Memory B cell (primary cell): ENCODE measurements at places on chromosomes 2 and 18.

GRCh38 chr2:196759378-196759706 is 40.1 kb downstream of the GTF3C3 start:
- no peak for DNase-seq

DNA sequence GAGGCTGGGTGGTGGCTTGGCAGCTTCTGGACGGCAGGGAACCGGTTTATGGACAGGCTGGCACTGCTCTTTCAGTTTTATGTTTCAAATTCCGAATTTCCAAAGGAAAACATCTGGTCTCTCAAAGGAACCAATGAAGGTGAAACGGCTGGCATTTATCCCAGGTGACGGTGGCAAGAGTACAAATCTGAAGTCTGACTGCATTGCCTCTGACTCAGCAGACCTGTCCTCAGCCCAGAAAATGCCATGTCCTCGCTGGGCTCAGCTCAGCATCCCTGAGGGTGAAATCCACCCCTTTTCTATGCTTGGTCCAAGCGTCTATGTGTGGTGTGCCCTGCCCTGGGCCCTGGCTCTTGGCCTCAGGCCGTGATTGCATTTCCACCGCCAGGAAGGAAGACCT is 38.1 kb downstream of the NAPG start:
- no peak for DNase-seq

- DNase-seq = no peak
Measured at GRCh38 chr2:138124521-138124920, 160.2 kb downstream of the HNMT start.

GRCh38 chr2:101796825-101797600 is 99.5 kb downstream of the MAP4K4 start:
- DNase-seq = no peak

DNA sequence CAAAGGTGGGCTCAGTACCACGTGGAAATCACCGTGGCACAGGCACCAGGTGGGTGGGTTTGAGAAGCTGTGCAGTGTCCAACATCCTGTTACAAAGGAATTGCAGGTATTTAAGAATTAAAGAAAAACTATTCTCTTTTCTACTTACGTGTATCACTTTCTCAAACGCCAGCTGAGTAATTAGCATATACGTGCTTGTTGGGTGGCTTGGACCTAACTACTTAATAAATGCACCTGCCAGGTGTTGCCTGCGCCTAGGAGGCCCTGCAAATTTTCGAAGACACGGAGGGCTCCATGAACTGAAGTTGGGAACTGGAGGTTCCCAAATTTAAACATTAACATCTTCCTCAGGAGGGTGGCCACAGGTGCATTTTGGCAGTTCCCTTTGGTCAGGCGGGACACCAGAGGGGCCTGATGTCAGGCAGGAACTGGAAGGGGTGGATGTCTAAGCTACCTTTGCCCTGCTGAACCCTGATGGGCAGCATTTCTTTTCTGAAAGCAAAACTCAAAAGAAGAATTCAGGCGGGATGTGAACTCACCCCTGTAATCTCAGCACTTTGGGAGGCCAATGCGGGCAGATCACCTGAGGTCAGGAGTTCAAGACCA is 84.8 kb downstream of the HS6ST1 start:
- DNase-seq = no peak

DNA sequence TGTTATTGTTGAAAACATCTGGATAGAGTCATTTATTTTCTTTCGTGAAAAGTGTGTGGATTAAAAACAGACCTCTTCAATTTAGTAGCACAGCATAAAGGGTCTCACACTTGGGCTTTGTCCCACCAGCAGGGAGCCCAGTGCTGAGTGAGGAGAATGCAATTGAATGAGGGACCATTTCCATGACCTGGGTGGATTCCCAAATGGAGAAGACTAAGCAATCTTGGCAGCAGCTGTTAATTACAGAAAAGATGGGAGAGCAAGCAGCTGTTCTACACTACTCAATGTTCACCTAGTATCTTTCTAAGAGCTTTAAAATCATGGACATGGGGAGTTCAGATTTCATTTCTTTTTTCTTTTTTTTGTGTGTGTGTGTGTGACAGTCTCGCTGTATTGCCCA is 121.8 kb upstream of the FN1 start:
- DNase-seq = no peak

DNA sequence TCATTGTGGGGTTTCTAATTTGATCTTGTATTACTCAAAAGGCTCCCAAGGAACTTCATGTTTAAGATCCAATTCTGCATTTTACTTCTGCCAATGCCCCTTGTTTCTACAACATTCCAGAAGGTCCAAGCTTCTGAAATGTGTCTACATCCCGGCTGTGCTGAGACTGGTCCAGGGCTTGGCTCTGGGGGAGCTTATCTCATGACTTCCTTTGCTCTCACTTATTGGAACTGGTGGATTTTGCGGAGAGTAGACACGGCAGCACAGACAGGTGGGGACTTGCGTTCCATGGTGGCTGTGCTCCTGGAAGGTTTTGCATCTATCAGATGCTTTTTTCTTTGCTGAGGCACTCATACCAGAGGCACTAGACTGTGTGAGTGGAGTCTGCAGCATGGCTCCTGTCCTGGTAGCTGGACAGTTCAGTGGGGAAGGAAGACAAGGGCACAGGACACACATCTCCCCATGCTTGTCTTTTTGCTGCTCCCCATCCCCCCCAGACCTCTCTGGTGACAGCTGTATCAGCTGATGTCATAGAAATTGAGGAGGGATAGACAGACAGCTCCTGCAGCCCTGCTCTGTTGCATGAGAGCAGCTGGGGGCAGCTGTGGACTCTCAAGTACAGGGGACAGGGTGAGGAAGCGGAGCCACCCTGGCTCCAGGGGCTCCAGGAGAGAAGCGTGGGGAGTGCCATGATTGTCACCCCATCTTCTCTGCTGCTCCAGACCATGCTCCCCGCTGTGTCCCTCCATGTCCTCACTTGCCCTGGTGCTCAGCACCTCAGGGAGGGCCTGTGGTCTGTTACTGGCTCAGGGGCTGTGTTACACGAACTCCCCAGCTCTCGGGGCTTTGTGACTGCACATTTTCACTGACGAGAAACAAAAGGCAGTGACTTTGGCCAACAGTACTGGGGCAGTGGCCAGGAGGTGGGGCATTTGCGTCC is 46.0 kb downstream of the ACAA2 start:
- no peak for DNase-seq

GRCh38 chr2:235551965-235552364 is 58.1 kb downstream of the AGAP1 start:
- DNase-seq = no peak

DNA sequence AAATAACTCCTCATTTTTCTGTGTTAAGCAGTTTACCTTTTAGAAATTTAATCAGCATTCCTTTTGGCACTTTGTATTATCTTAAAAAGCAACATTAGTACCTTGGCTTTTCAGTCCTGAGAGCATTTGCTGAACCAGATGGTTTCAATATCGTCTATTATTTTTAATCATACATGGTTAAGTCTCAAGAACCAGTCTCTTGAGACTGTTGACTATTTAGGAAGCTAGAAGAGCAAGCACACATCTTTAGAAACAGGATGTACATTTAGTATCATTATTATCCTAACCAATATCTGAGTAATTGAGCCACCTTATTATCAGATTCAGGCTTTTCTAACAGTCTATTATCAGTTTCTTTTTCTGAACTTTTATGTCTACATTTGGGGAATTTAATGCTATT is 28.2 kb upstream of the ZEB2 start:
- DNase-seq = no peak

- no peak for DNase-seq
Measured at GRCh38 chr18:33757037-33757436, 179.0 kb downstream of the ASXL3 start.

GRCh38 chr2:24169023-24169422 is 5.8 kb upstream of the FAM228A start:
- DNase-seq = no peak

DNA sequence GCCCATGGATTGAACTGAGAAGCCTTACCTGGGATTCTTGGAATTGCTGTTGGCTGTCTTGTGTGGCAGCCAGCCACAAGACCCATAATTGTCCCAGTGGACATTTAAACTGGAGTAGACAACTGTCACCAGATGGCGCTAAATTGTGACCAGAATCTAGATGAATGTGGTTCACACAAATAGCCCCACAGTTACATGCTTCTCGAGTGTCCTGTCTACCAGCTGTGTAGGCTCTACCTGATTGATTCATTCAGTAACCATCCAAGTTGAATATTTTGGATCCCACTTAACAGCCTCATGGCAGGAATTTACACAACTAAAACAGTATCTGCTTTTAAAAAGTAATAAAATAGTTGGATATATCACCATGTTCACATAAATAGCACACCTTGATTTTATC is 73.2 kb downstream of the MAP4K4 start:
- DNase-seq = no peak

GRCh38 chr2:231819447-231820042 is 33.3 kb downstream of the COPS7B start:
- DNase-seq = no peak

DNA sequence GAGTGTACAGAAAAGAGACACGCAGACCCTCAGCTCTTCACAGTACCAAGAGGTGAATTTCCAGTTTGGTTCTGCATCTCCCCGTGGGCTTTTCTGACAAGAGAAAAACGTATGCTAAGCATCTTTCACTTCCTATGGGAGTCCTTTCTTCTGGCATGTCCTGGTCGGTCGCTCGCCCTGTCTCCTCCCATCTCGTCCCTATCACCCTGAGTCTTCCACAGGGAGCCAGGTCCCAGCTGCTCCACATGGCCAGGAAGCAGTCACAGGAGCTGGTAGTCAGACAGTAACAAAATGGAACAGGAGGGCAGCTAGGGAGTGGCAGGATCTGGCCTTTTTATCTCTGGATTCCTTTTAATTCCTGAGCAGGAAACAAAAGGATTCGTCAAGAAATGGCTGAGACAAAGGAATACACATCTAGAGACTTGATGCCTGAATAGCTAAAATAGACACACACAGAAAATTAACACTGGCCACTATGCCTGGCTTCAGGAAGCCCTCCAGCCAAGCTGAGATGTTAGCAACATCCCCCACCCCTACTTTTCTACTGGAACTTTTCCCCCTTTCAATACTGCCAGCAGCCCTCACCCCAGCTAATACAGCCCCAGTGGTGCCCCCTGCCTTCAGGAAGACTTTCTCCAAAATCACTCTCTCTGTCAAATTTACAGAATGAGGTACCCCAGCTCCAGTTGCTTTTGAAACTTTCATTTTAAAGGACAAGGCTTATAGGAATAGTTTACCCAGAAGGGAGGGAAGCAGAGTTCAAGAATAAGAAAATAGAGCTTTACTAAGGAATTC is 136.1 kb downstream of the DNER start:
- no peak for DNase-seq

DNA sequence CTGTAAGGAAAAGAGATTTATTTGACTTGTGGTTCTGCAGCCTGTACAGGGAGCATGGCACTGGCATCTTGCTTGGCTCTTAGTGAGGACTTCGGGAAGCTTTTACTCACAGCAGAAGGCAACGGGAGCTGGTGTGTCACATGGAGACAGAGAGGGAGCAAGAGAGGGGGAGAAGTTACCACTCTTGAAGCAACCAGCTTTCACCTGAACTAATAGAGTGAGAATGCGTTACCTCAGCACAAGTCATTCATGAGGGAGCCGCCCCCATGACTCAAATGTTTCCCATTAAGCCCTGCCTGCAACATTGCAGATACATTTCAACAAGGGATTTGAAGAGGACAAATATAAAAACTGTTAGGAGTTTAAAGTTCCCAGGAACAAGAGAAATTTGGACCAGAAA is 190.0 kb downstream of the CYRIA start:
- DNase-seq = no peak

DNA sequence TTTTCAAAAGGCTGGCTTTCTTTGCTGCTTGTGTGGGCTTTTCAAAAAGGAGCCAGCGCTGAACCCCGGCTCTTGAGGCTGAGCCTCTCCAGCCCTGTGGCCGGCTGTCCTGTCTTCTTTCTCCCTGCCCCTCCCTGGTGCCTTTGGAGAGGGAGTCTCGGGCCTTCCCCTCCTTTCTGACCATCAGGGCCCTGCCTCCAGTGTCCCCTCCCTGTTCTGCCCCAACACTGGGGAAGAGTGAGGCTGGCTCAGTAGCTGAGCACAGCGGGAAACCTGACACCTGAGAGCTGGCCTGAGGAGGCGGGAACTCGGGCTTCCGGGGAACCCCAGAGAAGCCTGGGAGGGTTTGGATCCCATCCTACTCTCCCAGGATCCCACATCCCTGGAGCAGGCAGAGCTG is 232.1 kb downstream of the LOXHD1 start:
- DNase-seq = no peak

GRCh38 chr2:46296840-46297545 is at the start of gene EPAS1:
TSS of gene EPAS1 (plus strand) at chr2:46297407. CDS start at chr2:46297912, 505 bp downstream.
- DNase-seq = peak; percentile 50
